GM12864 (cell line): ENCODE measurements at places on chromosomes 11 and 22.

DNA sequence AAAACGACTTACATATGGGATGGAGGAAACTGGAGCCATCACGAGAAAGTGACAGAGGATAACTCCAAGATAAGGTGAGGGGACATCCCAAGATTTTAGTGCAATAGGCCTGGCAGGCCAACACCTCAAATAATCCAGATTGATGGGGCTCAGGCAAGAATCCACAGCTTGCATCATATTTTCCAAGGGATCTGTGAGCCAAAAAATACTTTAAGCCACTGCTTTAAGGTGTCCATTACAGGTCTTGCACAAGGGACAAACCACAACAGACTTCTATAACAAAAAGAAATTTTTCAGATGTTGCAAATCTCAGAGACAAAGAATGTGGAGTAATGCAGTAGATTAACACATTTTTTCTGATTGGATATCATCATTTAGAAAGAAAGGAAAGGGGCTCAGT is 45.6 kb downstream of the DENND5A start:
- DNase-seq, result no peak

- no peak for DNase-seq
Observed at GRCh38 chr22:45510376-45511232, 7.9 kb downstream of the FBLN1 start.

- DNase-seq, result no peak
Observed at GRCh38 chr11:113529606-113530005, 54.4 kb upstream of the DRD2 start.

DNA sequence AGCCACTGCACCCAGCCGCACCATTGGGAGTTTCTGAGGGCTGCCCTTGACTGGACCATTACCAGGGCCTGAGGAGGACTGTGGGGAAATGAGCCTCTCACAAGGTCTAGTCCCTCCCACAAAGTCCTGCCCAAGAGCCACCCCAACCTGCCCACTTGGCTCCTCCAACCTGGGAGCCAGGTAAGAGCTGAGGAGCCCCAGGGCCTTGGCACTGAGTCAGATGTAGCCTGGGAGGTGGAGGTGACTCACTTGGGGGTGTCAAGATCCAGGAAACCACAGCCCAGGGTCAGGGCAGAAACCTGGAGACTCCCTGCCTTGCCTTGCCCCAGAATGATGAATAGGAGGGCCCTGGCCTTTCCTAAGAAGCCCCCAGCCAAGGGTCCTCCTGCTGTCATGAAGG is 25.8 kb upstream of the P2RY2 start:
- no peak for DNase-seq

GRCh38 chr11:102974552-102975280 is 19.2 kb upstream of the MMP13 start:
- DNase-seq, result no peak

- DNase-seq, result no peak
Observed at GRCh38 chr11:1796413-1797011, 32.8 kb upstream of the CTSD start.

- no peak for DNase-seq
Observed at GRCh38 chr22:46110215-46110614, 40.1 kb upstream of the PPARA start.

DNA sequence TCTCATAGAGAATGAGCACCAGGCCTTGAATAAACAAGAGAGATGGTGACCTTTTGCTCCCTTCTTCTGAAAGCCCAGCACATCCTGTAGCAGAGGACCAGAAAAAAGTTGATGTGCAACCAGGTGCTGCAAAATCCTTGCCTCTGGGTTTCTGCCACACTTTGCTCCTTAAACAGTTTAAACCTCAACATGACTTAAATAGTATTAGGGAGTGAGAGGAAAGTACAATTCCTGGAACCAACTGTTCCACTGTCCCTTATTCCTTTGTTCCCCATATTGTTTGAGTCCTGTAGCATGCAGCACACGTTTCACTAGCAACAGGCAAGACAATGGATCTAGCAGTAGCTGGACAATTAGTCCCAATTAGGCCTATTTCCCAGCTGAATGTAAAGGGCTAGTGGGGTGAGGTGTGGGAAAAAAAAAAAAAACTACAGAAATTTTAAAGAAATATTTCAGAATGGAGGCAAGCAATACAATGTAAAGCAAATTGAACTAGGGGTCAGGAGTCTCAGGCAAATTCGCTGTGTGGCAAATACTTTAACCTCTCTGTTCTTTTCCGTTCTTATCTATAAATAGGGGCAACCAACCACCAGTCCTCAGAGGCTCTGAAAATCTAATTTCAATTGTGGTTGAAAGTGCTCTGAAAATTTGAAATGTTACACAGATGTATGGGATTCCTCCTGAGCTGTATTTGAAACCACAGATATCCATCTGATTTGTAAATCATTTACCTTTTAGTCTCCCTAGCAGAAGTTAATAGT is 6.6 kb downstream of the MPPED2 start:
- no peak for DNase-seq

DNA sequence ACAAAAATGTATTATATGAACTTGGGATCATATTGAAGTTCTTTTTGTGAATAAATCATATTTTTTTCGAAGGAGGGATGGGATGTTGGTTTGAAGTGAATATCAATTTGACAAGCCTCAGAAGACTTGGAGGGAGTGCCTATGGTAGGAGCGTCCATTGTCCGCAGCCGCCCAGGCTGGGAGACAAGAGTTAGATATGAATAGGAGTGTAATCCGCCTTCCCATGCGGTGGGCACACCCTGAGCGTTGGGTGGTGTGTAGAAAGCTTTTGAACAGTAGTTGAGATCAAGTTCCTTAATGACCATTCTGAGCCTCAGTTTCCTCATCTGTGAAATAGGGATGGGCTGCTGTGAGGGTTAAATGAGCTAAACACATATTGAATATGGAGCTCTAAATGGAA is 7.0 kb downstream of the CD82 start:
- no peak for DNase-seq

DNA sequence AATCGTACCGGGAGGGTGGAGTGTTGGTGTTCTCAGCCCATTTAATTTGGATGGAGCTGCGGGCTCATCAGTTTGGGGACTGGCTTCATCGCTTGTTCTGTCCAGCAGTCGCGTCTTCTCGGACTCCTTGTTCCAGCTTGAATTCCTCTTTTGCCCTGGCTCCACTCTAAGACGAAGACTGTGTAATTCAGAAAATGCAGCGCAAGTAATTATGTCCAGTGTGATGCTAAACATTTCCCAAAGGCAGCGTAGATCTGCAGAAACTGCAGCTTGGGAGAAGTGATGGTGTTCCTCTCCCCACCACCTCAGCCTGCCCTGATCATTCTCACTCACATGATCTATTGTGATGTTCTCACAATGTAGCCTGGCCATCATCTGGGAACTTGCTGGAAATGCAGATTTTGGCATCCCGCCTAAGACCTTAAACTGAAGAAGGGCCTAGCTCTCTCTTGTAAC is 666 bp downstream of the SLC25A18 start:
- no peak for DNase-seq

- DNase-seq, result no peak
Observed at GRCh38 chr11:60912223-60912850, 1.6 kb upstream of the TMEM109 start.

DNA sequence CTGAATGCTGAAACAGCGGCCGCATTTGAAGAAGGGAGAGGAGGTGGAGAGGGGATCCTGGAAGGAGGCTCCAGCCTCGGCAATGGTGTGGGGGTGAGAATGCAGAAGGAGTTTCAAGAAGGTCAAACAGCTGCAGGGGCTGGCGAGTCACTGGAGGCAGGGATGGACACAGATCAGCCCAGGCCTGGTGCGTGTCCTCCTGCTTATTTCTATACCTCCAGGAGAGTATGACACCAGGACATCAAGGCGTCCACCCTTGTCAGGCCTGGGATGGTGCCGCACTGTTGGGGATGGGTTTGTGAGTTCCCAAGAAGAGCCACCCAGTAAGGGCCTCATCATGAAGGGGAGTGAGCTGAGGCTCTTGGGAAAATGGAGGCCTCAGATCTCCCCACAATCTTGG is 23.1 kb downstream of the IGLL1 start:
- DNase-seq, result no peak

DNA sequence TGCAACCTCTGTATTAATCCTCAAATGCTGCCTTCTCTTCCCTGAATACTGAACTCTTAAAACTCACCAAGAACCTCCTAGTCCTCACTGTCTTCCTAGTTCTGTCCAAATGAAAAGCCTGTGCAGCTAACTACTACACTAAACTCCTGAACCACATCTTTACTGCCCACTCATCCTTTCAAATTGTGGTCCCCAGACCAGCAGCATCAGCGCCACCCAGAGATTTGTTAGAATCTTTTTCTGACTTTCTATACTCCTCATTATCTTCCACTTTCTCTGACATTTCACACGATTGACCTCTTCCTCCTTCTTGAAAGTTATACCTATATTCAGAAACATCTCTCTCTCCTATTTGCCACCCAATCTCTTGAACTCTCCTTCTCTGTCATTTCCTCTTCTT is 461.3 kb downstream of the DLG2 start:
- no peak for DNase-seq

GRCh38 chr11:87967459-87967858 is 207.8 kb downstream of the RAB38 start:
- no peak for DNase-seq

DNA sequence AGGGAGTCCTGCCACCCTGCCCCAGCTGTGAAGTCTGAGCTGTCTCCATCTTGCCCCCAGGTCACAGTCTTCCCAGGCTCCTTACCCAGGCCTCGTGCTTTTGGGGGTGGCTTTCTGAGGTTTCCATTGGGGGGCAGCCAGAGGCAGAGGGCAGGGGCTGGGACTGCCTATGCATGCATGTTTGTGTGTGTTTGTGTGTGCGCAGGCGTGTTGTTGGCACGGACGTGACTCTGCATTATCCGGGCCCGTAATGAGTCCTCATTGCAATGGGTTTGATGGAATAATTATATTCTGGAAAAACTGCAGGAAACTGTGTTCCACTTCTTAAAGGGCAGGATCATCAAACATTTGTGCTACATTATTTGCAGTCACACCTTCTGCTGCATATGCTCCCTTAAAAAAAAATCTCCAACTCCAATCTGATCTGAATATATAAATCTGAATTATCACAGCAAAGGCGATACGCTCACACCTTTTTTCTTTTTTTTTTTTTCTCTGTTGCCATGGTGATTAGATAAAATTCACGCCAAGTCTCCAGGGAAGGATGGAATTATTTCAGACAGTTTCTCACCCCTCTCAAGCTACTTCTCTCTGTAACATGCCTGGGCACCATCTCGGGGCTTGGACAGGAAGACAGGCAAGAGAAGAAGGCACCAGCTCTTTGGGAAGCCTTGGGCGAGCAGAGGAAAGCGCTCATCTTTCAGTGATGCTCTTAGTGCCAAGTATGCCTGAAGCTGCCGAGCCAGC is 45.9 kb downstream of the DSCAML1 start:
- DNase-seq, result no peak

- DNase-seq, result no peak
Observed at GRCh38 chr22:29369460-29369859, 18.9 kb downstream of the AP1B1 start.

- no peak for DNase-seq
Observed at GRCh38 chr22:46443850-46444389, 93.5 kb downstream of the CELSR1 start.

GRCh38 chr11:4211991-4212390 is 117.4 kb downstream of the RRM1 start:
- DNase-seq, result no peak

- DNase-seq, result no peak
Observed at GRCh38 chr11:2853997-2854560, 31.5 kb downstream of the CDKN1C start.

GRCh38 chr22:40982482-40983385 is 31.6 kb downstream of the RBX1 start:
- DNase-seq, result no peak

- no peak for DNase-seq
Observed at GRCh38 chr22:17588606-17589005, 25.3 kb downstream of the SLC25A18 start.

DNA sequence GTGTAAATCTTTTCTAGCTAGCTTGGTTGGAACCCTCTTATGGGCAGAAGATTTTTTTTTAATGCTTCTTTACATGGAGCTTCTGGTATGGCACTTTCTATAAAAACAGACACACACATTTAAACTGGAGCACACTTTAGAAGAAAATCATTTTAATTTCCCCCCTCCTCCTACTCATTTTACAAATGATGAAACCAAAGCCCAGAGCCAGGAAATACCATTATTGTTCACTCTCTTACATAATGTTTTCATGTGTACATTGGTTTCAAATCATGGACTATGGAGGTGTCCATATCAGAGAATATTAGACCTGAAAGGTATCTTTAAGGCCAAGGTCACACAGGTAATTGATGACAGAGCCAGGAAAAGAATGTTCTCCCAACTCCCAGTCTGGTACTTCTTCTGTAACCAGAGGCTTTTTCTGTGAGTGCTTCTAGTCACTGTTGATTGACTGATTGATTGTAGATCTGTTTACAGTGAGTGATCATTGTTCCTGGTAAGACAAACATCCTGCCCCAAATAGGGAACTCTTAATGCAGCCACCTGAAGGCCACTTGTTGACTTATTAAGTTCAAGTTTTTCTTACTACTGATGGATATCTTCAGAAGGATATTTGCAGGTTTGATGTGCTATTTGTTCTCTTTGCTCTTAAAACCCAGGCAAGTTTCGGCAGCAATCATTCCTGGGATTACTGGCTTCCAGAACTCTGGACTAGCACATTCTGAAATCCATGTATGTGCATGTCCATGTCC is 26.8 kb upstream of the ME3 start:
- DNase-seq, result no peak

DNA sequence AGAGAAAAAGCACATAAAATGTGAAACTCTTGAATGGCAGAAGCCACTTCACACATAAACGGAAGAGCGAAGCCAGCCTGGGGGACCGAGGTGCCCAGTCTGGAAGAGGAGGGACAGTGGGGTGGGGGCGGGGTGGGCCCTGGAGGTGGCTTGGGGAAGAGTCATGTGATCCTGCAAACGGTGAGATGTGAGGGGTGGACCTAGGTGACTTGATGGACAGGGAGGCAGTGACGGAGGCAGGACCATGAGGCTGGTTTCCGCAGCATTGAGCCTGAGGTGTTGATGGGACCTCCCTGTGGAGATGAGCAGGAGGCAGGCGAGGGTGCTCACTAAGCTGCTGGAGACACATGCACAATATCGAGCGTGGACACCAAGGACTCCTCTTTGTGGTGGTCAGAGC is 16.8 kb downstream of the ZDHHC24 start:
- DNase-seq, result no peak

DNA sequence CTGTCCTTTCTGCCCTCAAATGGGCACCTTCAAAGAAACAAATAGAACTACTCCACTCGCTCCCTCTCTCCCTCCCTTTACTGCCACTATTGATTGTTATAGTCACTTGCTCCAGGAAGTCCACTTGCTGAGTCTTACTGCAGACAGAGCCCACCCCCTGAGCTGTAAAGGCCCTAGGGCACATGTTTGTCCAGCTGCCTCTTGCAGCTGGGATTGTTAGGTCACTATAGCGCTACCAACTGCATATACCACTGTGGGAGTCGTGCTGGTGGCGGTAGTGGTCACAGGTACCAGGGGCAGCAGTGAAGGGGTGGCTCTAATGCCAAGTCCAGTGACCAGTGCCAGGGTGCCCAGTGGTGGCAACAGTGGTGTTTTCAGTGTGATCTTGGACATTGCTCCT is 4.4 kb upstream of the SREBF2 start:
- DNase-seq, result no peak
